ENCODE measurements at places on chromosomes 6 and 20.

GRCh38 chr6:31351033-31351380 is 6.0 kb downstream of the HLA-B start:
- no peak for DNase-seq

DNA sequence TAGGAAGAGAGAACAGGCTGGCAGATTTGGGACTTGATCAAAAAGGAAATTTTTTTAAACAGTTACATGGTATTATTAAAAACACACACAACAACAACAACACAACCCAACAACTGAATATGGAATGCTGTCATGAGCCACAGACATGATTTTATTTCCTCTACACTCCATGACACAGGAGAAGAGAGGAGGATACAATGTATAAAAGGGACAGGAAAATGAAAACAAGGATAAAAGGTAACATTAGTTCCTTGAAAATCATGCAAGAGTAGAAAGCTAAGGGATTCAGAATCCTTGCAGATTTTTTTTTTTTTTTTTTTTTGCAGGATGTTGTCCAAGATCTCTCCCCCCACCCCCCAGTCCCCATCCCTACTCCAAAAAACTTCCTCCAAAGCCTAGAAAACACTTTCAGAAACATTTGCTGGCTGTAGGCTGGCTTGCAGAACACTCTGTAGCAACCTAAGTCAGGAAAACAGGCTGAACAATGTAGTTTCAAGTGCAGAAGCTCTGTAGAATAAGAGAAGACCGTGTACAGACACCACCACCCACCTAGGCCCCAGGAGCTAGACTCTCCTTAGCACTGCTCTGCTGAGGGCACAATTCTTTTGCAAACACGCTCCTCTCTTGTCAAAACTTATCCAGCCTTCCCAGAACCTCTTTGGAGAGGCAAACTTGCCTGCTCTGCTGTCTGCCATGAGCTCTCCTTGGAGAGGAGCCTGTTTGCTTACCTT is 845 bp downstream of the ZMYND8 start:
- no peak for DNase-seq

DNA sequence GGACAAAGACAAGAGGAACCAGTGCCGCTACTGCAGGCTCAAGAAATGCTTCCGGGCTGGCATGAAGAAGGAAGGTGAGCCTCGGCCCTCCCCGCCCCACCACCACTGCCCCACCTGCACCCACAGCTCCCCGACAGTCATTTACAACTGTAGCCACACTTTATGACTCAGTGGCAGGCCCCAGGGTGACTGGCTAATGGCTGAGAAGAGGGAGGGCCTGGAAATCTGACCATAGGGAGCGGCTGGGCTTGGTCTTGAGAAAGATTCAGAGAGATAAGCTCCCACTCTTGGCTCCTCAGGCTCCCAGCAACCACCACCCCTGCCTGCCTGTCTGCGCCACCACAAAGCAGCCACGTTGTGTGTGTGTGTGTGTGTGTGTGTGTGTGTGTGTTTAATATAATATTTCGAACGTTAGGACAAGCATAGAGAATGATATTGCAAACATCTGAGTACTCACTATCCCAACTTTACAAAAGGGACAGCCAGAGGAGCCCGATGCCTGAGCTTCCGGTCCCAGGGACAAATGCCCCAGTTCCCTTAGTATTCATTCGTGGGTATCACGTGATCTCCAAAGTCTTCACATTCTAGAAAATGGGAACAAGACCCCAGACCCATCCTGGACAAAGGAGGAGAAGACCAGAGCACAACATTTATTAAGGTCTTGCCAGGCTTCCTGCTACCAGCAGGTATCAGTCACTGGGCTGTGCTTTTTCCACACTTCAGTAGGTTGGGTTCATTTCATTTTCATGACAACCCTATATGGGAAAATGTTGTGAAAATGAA is 52.1 kb downstream of the HNF4A start:
- DNase-seq, result no peak

- no peak for DNase-seq
Observed at GRCh38 chr20:51043811-51044210, 20.9 kb upstream of the KCNG1 start.
